ENCODE measurements at places on chromosomes 7 and 10.

DNA sequence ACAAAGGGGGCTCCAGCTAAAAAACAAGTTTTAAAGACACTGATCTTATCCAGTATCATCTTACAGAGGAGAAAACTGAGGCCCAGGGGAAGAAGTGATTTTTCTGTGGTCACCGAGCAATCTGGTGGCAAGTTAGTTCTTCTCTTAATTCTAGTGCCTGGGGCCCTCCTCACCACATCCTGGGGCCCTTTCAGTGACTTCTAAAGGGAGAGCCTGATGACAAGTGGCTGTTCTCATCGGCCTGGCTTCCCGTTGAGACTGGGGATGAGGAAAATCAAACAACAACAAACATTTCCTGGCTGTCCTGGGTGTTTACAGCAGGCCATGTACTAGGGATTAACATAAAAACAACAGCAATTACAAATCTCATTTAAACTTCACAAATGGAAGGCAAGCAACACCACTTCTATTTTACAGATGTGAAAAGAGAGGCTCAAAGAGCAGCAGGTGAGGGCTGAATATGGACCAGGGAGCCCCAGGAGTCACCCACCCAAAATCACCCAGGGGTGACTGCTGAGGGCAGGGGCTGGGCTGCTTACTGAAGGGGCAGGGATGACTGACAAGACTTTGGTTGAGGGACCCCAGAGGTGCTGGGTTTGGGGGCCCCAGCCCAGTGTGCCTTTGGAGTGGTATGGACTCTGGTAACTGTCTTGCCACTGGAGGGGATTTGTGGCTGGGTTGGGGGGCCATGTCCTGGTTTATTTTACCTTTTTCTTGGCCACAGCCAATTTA lies 24.7 kb upstream of the MTPAP start:
- no peak for DNase-seq

GRCh38 chr7:138000081-138000701 lies 1.7 kb downstream of the CREB3L2 start:
- DNase-seq, result no peak

GRCh38 chr10:90372451-90372850 lies 485.4 kb downstream of the HTR7 start:
- DNase-seq, result no peak

- no peak for DNase-seq
Measured at GRCh38 chr10:2488446-2489005, 578.8 kb upstream of the PFKP start.

- DNase-seq, result peak; percentile 19
Measured at GRCh38 chr10:69179089-69179742, 818 bp upstream of the SUPV3L1 start.

GRCh38 chr10:90167174-90168064 lies 466.0 kb downstream of the KIF20B start:
- DNase-seq, result no peak

DNA sequence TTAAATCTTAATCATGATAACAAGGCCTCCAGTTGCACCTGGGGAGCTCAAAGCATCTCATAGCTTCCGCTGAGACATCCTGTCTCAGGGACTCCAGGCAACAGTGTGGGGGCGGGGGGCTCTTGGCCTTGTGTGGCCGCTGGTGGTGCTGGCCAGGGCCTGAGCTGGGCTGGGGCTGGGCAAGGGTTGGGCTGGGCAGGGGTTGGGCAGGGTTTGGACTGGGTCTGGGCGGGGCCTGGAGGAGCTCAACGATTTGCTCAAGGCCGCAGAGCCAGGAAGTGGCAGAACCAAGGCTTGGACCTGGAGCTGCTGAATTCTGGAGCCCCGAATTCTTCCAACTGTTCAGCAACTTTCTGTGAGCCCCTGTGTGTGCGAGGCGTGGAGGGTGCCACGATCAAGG lies 37.9 kb upstream of the PSMG3 start:
- DNase-seq, result no peak

DNA sequence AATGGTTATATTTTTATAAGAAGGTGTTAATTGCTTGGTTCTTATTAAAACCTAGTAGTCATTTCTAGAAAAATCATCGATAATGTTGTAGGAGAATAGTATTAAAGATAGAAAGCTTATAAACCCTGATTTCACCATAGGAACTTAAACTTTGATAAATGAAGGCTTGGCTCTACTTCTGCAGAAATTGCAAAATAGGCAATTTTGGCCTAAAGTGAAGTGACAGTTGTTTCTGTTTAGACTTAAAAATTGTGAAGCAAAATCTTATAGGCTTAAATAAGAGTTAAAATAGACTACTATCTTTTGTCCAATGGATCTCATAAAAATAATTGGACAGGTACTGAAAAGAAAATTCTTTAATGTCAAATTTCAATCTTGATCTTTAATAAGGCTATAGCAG lies 321.6 kb upstream of the FZD8 start:
- DNase-seq, result no peak

- no peak for DNase-seq
Measured at GRCh38 chr7:151728286-151728660, 148.6 kb downstream of the PRKAG2 start.

DNA sequence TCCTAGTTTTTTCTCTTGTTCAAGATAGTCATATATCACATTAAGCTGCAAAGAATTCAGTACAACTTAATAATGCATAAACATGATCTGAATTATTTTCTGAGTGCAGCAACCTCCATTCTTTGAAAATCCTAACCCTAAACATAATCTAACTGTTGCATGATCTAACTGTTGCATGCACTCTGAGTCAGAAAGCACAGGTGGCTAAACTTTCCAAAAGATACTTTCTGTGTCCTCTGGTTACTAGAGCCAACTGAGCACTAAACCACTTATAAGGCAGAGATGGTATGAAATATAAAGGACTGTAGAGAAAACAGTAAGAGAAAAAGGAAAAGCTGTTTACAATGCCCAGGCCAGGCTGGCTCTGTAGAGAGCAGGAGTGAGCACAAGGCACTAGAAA lies 23.0 kb upstream of the FAM133B start:
- no peak for DNase-seq

DNA sequence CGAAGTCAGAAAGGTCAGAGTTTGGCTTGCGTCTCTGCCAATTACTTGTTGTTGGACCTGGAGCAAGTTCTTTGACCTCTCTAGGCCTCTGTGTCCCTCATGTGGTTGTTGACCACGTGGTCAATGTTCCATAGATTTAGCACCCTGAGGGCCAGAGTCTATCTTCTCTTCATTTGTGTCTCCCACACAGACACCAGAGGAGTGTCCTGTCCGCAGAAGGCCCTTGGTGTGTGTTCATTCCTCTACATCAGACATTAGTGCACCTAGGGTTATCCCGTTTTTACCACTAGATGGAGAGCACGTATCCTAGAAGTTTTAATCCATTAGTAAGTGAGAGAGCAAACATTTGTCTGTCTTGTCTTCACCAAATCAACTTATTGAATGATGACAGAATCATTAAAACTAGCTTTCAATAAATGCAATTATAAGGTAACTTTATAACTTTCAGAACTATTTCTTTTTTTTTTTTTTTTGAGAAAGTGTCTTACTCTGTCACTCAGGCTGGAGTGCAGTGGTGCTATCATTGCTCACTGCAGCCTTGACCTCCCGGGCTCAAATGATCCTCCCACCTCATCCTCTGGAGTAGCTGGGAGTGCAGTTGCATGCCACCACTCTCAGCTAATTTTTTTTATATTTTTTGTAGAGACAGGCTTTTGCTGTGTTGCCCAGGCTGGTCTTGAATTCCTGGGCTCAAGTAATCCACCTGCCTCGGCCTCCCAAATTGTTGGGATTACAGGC lies 122.5 kb upstream of the ANKRD1 start:
- DNase-seq, result no peak

All from activated T-helper 1 cell treated with anti-CD3 and anti-CD28 coated beads, Interleukin-12 subunit alpha, Interleukin-12 subunit beta, Interleukin-2, Interleukin-4 antibody, amounts not matched to agents 30 ng/mL and 10 ng/mL and 1 ng/mL, durations not matched to agents 14 hours and 24 hours and 36 hours (primary cell).